ENCODE measurements at places on chromosomes 5 and 9.

DNA sequence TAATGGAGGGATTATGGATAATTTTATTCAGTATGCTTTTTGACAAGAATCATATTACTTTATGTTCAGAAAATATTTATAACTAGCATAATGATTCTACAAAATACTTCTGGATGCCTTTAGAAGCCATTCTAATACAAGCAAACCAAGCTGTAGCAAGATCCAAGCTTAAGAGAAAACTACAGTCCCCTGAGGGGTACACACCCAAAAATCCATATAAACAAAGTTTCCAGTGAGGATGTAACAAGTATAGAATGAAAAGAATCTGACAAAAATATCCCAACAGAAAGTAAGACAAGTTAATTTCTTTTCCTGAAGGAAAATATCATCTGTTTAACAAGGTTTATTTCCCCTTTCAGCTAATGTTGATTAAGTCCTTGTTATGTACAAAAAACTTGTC, 53.9 kb downstream of the MLLT3 start:
- no peak for DNase-seq

DNA sequence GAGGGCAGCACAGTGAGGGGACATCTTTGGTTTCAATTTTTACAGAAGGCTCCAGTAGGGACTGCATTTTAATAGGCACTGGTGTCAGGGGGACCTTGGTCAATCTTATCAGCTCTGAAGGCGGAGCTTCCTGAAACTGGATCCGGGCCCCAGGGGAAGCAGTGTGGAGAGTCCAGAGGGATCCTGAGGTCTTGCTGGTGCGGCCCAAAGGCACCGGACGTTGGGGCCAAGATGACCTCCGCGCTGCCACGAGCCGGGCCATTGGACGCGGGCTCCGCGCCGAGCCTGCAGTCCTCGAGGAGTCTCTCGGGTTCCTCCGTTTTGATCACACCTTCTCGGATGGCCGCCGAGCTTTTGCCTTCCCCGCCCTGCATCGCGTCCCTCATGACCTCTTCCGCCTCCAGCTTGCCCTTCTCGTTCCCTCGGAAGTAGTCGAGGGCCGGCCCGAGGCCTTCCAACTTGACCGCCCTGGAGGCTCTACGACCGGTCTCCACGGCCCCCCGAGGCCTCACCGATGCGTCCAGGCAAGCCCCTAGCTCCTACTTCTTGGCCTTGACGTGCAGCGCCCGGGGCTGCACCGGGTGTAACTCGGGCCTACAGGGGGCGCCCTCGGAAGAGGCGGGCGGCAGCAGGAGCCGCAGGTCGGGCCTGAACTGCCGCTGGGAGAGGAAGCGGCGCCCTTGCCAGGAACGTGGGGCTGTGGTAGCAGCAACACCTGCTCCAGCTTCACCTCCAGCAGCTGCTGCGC, 18.8 kb downstream of the C5orf52 start:
- DNase-seq: no peak

GRCh38 chr9:33776578-33776977, 18.8 kb upstream of the PRSS3 start:
- no peak for DNase-seq

DNA sequence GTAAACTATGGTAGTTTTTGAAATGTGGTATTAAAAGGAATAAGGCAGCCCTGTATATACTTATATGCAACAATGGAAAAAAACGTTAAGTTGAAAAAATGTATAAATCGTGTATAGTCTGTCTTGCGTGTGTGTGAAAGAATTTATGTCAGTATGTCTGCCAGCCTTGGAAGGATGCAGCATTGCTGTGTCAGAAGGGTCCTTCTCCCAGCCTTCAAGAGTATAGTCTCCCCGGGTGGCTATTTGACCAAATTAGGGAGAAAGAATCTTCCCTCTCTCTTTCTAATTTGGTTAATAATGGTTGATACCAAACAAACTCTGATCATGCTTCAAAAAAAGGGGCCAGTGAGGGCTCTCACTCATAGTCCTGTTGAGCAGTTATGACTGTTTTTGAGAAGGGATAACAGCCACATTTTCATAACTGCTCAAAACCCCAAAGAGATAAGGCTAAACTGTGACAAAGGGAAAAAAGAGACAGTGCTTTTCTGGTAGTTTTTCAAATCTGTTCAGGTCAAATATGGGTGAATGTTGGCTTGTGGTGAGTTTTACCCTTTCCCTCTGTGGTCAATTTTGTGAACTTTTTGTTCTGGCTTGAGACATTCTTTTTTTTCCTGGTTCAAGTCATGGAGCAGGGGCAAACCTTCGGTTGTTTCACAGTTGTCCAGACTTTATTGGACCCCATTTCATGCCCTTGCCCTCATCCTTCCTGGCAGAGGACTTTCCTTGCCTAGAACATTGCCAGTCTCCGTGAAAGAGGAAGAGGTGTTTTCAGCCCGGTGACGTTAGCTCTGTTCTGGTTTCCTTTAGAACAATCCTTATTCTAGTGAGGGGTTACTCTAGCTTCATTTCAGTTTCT, 21.0 kb downstream of the SNX30 start:
- DNase-seq: no peak

DNA sequence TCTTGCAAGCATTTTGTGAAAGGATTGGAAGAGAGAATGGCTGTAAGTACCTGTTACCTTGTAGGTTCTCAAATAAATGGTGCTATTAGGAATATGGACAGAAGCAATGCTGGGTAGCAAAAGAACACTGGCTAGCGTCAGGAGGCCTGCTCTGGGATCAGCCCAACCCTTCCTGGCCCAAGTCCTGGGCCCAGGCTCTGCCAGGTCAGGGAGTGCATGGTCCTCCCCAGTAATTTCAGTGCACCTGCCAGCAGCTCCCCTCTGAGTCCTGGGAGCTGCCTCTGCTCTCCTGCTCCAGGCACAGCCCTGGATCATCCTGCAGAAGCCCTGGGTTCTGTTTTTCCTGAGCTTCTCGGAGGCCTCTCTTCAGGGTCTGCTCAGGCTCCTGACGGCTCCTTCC, 89.5 kb upstream of the ARAP3 start:
- no peak for DNase-seq

DNA sequence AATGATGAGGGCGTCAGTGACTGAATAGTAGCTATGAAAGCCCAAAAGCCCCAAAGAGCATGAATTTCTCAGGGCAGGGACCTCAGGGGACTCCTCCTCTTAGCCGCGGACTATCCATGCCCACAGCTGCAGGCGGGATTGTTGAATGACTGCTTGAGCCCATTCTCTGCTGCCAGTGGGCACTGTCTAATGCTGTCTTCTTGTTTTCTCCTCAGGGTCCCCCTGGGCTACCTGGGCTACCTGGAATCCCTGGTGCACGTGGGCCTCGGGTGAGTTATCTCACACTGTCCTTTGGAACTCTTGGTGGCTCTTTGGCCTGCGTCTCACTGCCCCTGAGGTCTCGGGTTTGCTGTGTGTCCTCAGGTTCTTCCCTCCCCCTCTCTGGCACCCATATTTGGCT, 22.7 kb downstream of the COL27A1 start:
- no peak for DNase-seq

GRCh38 chr9:115098226-115098965, 19.6 kb downstream of the TNC start:
- no peak for DNase-seq

GRCh38 chr9:130172858-130173665, 858 bp downstream of the NCS1 start:
- DNase-seq: peak; percentile 63
